ENCODE measurements at places on chromosomes 13 and 19.

- DNase-seq = no peak
Measured at GRCh38 chr13:32956595-32956933, 59.7 kb upstream of the KL start.

- DNase-seq = no peak
Measured at GRCh38 chr13:98940325-98941001, 37.4 kb downstream of the DOCK9 start.

DNA sequence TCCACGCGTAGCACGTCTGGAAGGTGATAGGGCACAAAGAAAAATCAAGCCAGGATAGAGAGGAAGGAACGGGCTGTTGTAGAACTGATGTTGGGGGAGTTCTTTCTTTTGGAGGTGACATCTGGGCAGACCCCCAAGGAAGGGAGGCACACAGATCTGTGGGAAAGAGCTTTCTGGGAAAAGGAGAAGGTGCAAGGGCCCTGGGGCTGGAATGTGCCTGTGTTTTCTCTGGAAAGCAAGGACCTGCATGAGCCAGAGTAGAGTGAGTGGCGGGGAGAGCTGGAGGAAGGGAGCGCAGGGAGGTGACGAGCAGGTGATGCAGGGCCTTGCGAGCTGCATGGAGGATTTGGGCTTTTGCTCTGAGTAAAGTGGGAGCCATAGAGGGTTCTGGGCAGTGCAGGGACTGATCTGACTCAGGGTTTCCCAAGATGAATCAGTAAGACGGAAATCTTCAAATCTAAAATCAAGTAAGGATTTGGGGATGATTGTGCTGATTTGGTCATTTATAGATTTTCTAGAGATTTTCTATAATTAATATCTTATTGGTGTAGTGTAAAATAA lies 30.8 kb downstream of the SMARCA4 start:
- no peak for DNase-seq

DNA sequence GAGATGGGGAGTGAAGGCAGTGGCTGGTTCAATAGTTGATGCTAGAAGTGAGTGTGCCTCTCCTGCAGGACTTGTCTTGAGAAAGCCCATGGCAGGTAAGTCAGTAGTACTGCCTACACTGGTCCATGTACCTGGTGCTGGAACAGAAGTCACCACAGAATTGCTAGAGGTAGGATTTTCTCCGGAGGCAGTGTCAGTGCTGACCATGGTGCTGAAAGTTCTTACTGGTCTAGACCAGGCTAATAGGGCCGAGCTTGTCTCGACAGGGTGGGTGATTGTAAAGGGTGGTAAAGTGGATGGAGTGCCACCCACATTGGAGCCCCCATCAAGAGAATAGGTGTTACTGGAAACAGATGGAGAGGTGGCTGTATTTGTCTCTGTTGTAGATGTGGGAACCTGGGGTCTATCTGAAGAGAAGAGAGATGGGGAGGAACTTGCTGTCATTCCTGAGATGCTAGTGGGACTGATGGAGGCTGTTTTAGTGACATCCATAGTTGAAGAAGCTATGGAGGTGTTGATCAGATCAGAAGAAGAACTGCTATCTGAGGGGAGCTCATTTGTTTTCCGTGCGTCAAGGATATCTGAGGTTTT lies 36.6 kb downstream of the MUC16 start:
- no peak for DNase-seq

DNA sequence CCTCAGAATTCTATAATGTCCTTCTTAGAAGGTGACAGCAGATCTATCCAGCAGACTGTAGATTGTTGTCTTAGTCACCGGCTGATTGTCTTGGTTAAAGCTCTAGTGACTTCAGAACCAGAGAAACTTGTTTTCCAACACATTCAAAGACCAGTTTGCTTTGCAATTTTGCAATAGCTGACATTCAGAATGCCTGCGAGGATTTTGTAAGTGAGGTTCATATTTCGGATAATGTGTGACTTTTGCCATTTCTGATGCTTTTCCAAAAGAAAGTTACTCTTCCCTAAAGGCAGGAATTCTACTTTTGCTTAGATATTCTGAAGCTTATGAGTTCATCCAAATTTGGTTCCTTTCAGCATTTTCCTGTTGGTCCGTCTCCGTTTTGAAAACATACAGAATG lies 13.2 kb downstream of the SPINT2 start:
- no peak for DNase-seq

DNA sequence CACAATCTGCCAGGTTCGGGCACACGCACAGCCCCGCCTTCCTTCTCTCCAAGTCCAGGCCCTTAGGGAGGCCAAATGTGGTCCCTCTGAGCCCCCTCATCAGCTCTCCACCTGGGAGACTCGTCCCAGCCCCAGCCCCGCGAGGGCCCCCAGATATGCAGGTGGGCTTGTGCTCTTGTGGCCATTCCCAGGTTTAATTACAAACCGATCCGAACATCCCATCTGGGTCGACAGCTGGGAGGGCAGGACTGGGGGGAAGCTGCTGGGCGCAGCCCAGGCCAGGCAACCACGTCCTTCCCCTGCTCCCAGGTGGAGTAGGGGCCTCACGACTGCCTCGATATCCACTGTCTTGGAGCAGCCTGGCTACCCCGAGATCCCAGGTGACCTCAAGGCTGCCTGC lies 7.5 kb upstream of the C2CD4C start:
- no peak for DNase-seq

GRCh38 chr13:81917810-81918209 lies 1576.9 kb upstream of the SPRY2 start:
- no peak for DNase-seq

GRCh38 chr13:23570921-23571315 lies 706 bp downstream of the TNFRSF19 start:
- DNase-seq = no peak

- DNase-seq = no peak
Measured at GRCh38 chr19:16380943-16381755, 56.5 kb downstream of the KLF2 start.

DNA sequence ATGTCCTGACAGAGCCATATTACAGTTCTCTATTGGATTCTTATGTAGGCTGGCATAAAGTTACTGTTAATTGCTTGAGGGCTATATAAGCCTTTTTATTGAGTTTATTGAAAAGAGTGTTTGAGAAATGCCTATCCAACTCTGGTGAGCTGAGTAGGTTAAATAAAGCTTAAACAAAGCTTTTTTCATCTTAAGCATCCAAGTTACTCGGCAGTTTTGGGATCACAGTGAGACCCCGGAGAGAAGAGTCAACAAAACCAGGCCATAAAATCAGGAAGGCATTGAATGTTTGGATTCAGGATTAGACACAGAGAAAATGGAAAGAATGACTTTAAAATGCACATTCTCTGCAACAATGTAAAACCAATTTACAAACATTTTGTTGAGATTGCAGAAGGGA lies 588.5 kb downstream of the DACH1 start:
- DNase-seq = no peak

DNA sequence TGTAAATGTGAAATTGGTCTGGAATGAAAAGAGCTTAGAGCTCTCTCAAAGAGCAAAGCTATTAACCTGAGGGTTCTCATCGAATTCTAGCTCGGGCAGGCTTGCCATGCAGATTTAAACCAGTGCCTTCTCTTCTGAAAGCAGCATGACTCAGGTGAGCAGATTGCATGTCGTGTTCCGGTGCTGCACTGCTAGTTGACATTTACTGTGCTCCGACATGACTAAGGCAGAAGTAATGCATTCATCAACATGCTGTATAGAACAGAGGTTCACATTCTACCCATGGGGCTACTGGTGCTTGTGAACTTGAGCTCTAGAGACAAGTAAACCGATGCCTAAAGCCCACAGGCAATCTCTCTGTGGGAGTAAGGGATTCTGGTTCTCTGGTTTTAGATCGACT lies 947.7 kb downstream of the EFNB2 start:
- DNase-seq = no peak

DNA sequence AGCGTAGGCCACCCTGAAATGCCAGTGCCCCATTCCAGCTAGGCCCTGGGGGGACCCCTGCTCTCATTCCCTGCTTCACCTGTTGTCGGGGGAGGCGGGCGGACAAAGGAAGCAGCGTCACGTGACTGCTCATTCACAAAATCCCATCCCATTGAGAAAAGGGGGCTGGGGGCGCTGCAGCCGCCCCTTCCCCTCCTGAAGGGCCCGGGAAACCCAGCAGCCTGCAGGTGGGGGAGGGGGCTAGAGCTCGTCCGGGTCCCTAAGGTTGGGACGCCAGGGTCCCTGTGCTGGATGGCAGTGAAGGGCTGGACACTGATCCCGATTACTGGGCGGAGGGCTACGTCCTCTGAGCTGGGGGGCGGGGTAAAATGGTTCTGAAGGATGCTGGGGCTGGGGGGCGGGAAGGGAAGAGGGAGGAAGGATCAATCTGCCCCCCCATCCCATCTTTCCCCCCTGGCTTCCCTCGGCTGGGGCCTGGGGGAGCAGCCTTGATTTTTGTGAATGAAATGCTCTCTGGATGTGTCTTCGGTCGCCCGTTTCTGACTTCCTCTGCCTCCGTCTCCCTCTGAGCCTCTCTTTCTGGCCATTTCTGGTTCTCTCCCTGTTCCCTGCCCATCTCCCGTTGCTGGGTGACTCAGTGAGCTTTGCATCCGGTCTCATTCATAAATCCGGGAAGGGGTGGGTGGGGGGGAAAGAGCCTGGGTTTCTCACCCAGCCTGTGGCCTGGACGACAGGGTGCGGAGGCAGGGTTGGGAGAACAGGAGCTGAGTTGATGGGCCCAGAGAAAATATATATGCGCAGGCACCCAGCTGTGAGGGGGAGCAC lies 816 bp downstream of the SPRED3 start:
- DNase-seq = no peak

DNA sequence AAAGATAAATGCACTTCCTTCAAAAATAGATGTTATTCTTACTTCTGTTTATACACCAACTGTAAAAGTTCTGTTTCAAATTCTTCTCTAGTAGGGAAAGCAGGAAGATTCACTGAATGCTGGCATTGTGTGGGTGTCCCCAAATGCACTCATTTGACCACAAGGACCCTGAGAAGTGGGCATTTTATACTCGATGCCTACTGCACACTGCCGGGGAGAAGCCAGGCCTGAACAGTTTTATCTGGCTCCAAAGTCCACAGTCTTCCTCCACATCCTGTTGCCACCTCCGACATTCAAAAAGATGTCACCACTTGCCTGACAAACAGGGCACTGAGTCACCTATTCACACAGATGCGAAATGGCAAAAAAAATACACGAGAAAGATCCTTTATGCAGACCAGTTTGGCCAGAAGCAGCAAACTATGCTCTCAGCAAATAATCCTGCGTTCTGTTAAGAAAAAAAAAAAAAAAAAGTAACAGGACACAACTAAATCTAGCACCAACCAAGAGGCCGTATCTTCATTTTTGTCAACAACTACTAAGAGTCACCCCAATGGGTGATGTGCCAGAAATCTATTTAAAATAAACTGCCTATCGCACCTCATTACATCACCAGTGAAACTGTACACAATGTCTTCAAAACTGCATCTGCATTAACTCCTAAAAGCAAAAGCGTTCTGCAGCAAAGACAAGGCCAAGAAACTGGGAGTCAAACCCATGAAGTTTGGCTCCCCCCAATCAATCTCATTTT lies 6.2 kb downstream of the ZC3H4 start:
- DNase-seq = peak; percentile 22

DNA sequence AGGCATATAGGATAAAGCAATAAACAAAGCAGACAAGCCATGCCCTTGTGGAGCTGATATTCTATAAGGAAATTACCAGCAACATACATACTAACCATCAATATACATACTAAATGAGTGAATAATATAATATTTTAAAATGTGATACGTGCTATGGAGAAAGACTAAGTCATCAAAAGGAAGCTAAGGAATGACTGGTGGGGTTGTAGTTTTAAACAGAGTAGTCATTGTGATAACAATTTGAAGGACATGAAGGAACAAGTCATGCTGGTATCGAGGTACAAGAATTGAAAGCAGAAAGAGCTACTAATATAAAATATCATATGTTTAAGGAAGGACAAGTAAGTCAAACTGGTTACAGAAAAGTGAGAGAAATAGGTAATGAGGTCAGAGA lies 894.9 kb upstream of the PCDH9 start:
- DNase-seq = no peak

DNA sequence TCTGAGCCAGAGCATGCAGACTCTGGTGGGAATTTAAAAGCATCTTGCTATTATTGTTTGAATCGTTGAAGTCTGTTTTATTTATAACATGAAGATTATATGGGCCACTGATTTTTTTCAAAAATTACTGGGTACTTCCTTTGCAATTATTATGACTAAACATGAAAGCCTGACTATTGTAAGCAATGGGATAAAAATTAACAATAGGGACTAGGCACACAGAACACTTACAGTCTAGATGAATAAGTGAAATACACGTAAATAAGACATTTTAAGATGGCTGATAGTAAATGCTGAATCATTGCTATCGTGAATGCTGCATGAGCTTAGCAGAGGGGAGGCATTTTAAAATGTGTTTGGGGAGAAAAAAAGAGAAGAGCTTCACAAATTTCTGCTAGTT lies 81.0 kb upstream of the MAB21L1 start:
- no peak for DNase-seq

DNA sequence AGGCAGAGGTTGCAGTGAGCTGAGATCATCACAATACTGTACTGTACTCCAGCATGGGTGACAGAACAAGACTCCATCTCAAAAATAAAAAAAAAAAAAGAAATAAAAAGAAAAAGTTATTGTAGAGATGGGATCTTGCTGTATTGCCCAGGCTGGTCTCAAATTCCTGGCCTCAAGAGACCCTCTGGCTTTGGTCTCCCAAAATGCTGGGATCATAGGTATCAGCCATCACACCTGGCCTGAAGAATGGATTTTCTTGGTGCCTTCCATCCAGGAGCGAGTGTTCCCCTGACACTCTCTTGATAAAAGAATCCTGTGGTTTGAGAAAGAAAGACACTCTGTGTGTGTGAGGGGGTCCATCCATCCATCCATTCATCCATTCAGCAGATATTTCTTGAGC lies 4.7 kb downstream of the OLFM2 start:
- DNase-seq = no peak

GRCh38 chr19:32363632-32364031 lies 18.2 kb downstream of the ZNF507 start:
- DNase-seq = peak; percentile 22

DNA sequence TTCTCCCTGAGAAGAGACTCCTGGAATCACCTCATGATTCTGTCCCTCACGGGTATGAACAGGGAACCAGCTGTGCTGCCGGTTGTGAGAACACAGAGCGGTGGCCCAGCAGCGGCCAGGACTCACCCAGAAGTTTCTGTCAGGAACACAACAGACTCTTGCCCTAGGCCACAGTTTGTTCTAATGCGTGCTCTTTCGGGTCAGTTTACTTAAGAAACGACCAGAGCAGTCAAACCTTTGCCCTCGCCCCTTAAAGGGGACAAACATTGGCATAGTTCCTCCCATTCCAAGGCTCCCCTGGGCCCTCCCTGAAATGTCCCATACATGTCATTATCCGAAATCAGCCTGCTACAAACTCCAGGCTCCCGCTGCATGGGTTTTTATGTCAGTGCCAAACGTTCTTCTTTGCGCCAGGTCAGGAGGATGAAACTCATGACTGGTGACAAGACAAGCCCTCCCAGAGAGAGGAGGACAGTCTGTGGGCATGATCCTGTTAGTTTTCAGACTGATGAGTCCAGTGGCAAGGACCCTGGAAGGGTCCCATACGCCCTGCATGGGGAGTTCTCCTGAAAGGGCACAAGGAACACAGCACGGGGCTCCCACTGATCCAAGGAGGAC lies 18.3 kb downstream of the ZIC5 start:
- DNase-seq = no peak
